Stimulated activated CD4-positive, alpha-beta T cell treated with anti-CD3 and anti-CD28 coated beads, TNF-alpha, amount 100 ng/mL, for 1 hour (primary cell): ENCODE measurements at places on chromosomes 2 and 18.
A peak's percentile ranks its signal among the peaks of the same experiment; 100 is the strongest.

GRCh38 chr2:209905691-209906090 is 96.7 kb upstream of the RPE start:
- no peak for DNase-seq

GRCh38 chr2:43642363-43642762 is 5.3 kb downstream of the PLEKHH2 start:
- no peak for DNase-seq

- DNase-seq, result no peak
Observed at GRCh38 chr2:25310965-25311864, 30.5 kb downstream of the DNMT3A start.

DNA sequence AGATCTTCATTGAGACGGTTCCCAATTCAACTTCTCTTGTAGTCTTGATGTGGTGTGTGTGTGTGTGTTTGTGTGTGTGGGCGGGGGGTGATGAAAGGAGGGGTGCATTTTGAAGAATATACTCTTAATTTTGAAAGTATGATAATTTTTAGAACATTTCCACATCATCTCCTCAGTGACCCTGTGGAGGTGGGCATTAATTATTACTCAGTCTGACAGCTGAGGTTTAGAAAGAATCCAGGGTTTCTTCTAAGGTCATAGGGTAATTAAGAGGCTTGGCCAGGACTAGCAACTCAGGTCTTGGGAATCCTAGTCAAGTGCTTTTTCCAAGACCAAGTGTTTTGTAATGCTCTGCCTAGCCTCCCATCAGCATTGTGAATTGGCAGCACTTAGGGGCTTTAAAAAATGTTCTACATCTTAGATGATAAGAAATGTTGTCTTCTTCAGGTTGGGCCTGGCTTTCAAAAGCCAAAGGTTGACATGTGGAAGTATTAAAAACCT is 100.5 kb downstream of the SPTBN1 start:
- no peak for DNase-seq

DNA sequence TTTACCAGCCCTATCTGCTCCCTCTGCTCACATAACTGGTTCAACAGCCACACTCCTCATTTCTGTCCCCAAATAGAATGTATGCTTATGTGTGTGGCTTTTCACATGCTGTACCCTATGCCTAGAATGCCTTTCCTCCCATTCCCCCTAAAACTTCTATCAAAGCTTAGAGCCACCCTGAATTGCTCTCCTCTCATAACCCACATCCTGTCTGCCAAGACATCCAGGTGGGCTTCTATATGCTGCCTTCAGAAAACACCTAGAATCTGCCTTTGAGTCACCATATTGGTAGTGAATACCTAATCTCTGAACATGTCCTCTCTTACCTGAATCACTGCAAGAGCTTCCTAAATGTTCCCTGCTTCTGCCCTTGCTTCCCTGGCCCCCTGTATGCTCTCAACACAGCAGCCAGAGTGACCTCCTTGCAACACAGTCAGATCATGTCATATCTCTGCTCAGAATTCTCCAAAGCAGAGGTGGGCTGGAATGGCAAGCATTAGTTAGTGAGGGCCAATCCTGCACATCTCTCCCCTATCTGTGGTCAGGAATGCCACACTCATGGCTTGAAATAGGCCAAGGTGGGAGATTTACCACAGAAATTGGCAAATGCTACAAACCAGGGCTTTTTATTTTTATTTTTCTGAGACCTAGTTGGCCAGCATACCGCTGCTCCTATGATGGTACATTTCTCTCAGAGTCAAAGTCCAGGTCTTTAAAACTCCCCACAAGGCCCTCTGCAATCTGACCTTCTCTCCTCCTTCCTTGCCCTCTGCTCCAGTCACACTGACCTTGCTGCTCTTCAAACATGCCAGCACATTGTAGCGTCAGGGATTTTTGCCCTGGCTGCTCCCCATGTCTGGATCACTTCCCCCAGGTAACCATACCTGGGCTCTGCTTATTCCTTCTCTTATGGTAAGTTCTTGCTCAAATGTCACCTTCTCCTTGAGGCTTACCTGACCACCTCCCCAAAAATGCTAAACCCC is 111.8 kb upstream of the STON1 start:
- no peak for DNase-seq

DNA sequence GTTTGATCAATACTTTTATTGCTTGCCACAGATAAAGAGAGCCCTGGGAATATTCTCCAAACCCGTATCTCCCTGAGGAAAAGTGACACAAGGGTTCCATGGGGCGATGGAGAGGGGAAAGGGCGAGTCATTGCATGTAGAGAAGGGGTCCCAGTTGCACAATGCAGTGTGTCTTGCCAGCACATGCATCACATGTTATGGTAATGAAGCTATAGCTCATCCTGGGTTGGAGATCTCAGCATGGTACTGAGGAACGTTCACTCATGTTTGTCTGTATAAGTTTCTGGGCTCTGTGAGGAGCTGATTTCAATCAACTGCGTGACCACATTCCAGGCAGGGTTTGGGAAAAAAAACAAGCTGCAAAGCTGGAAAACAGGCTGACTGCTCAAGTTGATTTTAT is 220.7 kb upstream of the MC4R start:
- no peak for DNase-seq

GRCh38 chr18:14939141-14939540 is 191.2 kb downstream of the ANKRD30B start:
- no peak for DNase-seq

DNA sequence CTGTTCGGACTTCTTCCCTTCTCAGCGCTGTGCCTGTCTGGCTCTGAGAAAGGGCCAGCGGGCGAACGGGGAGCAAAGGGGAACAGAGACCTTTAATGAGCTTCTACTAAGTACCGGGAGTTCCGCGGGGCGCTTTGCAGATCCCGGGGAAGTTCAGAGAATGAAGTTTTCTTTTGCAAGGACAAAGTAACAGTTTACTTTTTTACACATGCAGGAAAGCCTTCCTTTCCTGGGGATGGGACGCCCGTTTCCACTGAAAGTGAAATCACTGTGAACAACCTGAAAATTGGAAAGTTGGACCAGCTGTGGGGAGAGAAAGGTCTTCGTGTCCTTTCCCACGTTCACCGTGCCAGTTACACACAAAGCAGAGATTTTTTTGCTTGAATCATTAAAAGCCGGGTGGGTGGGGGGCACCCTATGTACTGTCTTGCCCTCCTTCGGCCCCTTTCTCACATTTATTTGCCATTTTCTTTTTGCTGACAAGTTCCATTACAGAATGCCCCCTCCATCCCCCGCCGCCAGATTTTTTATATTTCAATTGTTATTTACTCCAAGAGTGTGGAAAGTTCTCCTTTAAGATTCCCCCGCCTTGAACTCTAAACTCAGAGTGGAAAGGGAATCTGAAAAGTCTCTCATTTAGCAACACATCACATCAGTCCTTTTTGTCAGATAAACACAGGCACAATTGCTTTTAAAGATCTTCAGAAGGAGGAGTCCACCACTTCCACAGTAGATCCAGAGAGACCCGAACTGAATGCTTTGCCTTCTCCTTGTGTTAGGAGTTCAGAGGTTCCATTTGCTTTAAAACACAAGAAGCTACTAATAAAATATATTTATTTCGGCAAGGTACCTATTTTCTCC is 1.1 kb upstream of the FN1 start:
- DNase-seq, result no peak

- no peak for DNase-seq
Observed at GRCh38 chr2:27162151-27163121, 13.6 kb downstream of the TCF23 start.

DNA sequence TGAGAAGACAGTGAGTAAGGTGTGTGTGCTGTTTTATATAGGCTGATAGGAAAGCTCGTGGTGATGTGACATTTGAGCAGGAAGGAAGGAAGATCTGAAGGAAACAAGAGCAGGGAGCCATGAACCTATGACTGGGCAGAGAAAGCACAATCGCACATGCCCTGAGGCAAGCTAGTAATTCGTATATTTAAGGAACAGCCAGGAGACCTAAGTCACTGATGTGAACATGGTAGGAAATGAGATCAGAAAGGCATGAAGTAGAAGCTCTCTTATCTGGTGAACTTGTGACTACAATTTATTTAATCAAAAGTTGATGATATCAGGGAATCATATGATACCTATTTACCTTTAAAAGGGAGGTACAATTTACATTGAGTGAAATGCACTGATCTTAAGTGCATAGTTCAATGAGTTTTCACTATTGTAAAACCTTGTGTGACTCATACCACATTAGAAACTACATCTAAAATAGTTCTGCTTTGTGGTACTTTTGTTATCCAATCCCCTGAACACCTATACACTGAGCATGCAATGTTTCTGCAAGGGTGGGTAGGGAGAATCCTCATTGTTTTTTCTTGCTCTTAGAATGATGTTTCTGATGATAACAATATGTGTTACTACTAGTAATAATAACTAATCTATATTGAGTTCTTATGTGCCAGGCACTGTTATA is 67.5 kb downstream of the GALNT13 start:
- no peak for DNase-seq

DNA sequence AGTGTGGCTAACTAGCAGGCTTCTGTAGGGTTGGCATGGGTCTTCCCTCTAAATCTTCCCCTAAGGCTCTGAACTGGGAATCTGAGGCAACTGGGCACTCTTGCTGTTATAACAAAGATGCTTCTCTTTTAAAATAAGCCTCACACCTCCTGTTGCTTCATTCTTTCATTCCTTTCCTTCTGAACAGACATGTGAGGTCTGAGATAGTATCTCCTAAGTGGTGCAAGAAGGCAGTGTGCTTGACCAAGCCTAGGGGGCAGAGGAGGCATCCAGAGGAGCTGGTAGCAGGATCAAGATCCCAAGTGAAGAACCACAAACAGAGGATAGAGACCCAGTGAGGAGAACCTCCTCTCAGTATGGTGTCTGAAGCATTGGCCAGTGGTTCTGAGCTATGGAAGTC is 90.9 kb downstream of the TTC27 start:
- DNase-seq, result no peak

DNA sequence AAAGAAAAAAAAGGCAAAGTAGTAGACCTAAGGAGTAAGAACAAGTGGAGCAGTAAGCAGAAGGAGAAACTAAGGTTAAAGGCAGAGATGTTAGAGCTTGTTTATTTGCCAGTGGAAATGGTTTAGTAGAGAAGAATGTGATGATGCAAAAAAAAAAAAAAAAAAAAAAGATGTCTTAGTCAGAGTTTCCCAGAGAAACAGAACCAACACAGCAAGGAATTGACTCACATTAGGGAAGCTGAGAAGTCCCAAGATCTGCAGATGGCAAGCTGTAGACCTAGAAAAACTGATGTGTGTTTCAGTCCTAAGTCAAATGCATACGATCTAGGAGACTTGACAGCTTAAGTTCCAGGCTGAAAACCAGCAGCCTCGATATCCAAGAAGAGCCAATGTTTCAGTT is 1548.8 kb upstream of the LRRTM1 start:
- no peak for DNase-seq

DNA sequence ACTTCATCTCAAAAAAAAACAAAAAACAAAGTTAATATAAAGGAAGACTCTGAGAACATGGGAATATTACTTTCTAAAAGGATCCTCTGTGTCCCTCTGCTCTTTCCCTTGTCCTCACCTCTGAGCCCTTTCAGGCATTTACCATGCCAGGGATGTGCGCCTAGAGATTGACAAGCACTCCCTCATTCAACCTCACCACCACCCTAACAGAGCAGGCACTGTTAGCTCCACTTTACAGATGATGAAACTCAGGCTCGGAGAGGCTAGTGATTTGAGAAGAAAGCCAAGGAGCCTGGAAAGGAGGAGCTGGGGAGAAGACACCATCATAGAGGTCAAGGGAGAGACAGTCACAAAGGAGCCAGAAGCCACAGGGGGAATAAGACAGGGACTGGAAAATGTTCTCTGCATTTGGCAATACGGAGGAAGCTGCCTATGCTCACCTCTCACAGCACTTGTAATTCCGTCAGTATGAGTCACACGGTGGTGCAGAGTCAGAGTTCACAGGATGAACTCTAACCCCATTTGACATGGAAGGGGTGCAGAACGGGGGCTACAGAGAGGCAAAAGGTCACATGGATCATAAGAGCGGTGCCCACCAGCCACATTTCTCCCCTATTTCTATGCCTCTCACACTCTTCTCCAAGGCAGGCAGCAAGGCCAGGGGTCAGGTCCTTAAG is 101.8 kb upstream of the NFU1 start:
- DNase-seq, result no peak

- no peak for DNase-seq
Observed at GRCh38 chr2:235301202-235302076, 192.4 kb upstream of the AGAP1 start.

- peak; percentile 61 for DNase-seq
Observed at GRCh38 chr2:238239863-238240756, at the start of gene HES6. Gene HES6, minus strand, starts transcription at chr2:238240038. Its CDS starts 133 bp downstream, at chr2:238239905.

DNA sequence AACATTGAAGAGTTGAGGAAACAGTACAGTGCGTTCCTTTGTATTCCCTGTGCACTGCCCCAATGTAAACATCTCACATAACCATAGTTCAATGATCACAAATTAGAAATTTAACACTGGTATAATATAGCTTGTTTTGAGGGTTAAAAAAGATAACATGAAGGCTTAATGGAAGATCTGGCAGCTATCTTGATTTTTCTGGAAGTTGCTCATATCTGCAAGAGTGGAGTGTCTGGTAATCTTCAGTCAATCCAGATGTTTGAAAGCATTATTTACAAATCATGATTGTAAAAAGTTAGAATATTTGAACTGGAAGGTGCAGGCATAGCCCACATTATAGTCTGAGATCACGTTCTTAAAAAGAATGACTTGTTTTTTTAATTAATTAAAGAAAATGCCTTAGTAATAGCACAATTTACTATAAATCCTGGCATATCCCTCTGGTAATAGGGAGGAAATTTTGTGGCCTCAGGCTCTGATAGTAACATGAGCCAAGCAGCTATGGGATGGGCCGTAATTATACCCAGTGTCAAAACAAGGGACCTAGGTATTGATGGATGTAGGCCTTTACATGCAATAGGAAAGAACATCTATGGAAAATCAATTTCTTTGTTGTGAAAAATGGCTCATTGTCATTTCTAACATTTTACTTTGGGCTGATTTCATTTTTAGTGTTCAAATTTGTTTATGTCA is 418.0 kb downstream of the THSD7B start:
- no peak for DNase-seq
